ENCODE measurements at places on chromosomes 12 and 14.

DNA sequence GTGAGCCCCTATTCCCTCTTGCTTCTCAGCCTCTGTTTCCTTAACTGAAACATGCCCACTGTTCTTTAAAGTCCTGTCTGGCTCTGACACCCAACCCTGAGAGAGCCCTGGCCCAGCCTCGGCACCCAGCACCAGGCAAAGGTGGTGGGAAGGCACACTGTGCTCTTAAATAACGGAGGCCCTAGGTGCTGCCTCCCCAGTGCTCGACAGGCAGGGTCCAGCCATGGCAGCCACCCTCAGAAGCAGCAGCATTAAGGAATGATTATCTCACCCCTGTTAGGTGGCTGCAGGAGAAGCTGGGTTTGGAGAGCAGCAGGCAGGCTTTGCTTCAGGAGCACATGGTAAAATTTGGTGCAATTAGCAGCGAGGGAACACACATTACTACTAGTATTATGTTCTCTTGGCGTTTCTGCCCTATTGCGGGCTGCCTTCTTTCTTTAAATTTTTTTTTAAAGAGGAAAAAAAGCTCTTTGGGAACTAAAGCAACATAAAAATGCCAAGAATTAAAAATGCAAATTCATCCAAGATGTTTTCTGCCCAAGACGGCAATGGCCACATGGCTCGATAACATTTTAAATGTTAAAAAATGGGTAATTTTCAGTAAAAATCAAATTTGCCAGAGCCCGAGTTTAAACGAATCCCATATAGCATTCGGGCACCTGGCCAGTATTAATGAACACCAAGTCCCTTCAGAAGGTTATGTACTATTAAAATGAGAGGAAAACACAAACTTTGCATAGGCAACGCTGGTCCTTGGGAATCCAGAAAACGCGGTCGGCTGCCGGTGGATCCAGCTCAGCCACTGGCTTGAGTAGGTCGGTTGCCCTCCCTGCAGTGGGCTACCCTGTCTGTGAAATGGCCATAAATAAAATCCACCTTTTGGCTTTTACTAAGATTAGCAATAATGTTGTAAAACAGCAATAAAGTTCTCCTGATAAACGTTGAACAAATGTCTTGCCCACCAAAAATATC is 152.2 kb downstream of the BCL11B start:
- no peak for DNase-seq

DNA sequence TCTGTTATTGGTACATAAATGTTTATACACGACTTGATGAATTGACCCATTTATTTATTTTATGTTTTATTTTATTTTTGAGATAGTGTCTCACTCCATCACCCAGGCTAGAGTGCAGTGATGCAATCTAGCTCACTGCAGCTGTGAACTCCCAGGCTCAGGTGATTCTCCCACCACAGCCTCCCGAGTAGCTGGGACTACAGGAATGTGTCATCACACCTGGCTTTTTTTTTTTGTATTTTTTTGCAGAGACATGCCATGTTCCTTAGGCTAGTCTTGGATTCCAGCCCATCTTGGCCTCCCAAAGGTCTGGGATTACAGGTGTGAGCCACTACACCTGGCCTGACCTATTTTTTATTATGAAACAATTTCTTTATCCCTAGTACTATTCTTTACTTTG is 355.0 kb upstream of the PRICKLE1 start:
- no peak for DNase-seq

DNA sequence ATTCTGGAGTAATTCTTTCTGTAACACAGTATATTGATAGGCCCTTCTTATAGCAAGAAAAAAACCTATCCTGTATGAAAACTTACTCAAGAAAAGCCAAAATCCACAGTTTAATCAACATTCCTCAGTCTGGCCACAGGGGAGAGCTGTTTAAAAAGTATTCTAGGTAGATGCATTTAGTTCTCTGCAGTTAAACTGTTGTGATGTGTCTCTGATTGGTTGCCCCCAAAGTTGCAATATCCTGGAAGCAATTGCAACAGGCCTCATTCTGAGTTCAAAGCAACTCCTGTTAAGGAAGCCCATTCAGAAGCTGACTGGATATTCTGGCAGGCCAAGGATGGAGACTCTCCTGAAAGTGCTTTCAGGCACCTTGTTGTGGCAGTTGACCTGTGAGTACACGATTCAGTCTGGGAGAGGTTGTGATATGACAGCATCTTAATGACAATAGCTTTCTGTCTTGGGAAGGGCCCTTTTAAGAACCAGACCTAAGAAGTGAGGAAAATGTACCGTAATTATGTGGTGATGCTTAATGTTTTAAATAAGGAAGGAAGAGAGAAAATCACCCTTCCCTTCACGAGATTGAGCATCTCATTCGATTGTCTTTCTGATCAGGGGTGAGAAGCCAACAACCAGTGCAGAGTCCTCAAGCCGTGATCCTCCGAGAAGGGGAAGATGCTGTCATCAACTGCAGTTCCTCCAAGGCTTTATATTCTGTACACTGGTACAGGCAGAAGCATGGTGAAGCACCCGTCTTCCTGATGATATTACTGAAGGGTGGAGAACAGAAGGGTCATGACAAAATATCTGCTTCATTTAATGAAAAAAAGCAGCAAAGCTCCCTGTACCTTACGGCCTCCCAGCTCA is 420.7 kb downstream of the DAD1 start:
- no peak for DNase-seq

DNA sequence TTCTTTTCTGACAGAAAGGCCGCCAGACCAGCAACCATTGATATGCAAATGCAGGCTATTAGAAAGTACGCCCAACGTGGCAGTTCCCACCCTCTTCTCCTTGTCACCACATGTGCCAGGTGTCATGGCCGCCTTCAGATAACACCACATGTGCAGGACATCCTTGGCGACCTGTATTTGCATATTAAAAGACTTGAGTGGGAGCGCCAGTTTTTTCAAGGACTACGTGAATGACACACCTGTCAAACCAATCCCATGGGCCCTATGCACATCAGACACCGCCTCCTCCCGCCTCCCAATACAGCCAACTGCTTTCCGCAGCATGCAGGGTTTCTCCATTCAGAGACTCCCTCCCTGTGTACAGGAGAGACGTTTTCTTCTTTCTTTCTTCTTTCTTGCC is 318.6 kb upstream of the FAR2 start:
- DNase-seq = no peak

GRCh38 chr12:130983328-130984017 is 29.8 kb downstream of the ADGRD1 start:
- DNase-seq = no peak

- DNase-seq = no peak
Measured at GRCh38 chr12:12010277-12011039, 60.3 kb upstream of the BCL2L14 start.

DNA sequence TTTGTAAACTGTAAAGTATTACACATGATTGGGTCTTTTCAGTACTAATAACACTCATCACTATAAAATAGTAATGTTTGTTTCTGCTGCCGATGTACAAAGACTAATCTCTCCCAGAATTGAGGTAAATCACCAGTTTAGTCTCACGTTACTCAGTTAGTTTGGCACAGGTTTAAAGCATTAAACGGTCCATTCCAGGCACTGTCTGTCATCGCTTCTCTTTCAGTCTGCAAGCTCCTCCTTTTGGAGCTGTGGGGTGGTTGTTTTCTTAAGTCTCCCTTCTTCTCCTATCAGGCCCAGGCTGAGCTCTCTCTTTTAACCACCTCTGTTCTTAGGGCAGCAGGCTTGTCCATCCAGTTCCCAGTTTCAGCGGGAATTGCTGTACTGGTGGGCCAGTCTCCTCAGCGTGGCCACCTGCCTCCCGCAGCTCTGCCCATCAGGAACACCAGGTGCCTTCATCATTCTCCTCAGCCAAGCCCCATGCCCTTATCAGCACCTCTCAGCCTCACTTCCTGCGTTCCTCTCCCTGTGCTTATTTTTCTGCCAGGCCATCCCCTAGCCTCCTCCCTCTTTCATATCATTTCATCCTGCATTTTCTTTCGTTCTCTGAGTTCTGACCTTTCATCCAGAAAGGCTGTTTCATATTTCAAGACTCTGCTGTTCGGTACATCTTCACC is 149.0 kb downstream of the TGFB3 start:
- no peak for DNase-seq

DNA sequence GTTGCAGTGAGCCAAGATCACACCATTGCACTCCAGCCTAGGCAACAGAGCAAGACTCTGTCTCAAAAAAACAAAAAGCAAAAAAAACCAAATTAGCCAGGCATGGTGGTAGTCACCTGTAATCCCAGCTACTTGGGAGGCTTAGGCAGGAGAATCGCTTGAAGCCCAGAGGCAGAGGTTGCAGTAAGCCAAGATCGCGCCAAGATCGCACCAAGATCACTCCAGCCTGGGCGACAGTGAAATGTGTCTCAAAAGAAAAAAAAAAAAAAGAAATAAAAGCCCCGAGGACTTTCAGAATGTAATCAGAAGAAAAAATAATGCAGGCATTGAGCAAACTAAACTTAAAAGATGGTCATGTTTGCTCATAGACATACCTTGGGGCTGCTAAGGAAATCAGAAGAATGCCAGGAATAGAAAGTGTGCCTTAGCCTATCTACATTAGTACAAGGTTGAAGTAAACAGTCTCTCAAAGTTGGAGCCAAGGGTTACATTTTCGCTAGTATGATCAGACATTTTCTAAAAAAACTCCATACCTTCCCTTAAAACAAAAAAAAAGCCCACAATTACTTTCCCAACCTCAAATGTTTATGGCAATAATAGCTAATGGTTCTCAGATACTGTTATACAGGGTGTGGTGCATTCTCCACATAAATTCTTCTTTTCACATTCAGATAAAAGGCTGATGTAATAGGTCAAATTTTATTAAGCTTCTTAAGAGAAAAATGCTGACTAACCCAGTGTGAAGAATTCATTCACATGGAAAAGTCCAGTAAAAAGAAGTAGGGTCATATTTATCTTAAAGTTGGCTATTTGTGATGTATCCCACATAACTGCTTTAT is 15.8 kb downstream of the DTD2 start:
- no peak for DNase-seq

DNA sequence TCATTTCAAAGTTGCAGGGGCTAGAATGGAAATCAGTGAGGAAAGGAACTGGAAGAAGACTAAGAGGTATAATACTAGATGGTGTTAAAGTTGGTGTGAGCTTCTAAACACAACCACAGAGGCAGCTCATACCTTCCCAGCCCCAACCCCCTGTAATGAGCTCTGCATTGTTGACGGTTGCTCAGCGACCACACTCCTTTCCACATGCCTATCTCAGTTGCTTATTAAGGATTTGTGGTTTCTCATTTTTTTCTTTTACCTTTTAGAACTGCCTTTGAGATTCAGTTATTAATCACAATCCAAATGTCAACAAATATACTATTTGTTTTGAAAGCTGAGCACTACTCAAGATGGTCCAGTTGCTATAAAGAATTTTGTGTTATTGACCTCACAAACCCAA is 62.1 kb upstream of the KIF21A start:
- DNase-seq = no peak

DNA sequence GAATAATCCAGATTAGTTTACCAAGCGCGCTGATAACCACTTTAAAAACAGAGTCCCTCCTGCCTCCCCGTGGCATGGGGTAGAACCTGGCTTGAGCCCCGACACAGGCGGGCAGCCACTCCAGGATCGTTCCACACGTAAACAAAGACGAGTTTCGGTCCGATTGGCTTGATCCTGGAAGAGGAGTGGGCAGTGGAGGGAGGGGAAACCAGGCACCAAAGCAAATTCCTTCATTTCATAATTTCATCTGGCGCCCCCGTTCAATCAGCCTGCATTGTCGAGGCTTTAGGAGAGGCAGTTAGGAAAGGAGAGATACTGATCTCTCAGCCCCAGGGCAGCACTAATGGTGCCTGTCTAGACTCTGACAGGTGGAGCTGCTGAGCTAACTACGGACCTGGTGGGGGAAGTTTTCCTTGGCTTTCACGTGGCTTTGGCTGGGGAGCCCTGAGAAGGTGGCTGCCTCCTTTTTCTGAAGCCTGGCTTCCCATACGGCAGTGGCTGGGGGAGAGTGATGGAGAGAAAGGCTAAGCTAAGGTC is 751 bp upstream of the GPRC5A start:
- DNase-seq = no peak

- DNase-seq = no peak
Measured at GRCh38 chr12:89474615-89475014, 50.0 kb downstream of the GALNT4 start.

DNA sequence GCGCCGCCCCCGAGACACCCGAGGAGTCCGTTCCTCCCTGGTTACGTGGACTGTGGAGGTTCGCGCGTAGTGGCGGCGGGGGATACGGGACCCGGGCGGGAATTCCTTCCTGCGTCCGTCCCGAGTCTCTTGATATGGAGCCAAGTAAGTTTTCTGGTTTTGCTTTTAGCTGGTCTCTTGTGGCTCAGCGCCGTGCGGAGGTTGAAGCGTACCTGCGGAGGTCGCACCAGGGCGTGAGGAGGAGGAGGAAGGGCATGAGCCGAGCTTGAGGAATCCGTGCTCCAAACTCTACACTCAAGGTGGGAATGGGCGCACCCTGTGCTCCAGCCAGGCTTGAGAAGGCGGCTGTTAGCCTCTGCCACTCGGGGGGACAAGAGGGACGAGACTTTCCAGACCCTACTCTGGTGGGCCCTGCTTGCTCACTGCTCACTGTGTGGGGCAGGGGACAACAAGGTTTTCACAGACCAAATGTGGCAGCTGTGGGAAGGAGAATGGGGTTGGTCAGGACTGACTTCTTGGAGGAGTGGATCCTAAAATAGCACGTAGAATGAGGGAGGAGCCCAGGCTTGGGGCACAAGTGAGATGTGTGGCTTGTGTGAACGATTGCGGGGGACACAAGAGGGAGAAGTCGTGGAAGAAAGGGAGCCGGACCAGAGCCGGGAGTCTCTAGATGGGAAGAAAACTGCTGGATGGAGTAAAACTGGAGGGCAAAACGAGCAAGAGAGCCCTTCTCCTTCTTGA is 577 bp downstream of the ATG101 start:
- no peak for DNase-seq

DNA sequence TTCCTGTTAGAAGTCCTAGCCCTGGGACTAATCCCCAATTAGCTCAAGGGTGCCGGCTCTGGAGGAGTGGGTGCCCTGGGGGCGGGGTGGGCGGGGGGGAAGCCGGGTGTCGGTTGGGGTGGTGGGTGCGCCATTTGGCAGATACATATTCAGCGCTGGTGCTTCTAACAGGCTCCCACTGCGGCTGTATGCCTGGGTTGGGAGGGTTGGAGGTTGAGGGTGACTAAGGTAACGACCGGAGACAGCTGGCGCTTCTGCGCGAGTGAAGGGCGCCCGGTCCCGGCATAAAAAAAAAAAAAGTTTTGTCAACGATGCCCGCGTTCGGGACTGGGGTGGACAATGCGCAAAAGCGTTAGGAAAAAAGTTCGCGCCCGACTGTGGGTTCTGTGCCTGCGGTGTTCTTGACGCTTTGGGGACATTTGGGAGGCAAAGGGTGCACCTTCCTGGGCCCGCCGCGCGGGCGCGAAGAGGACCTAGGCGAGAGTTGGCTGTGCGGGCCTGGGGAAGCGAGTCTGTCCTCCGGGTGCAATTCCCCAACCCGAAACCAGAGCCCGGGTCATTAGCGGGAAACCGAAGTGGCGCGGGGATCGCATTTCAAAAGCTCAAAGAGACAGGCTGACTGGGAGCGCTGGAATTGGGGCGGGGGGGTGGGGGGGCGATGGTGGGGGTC is 19.2 kb downstream of the TBX3 start:
- DNase-seq = no peak

GRCh38 chr12:108800591-108800990 is 56.8 kb downstream of the SSH1 start:
- DNase-seq = no peak

GRCh38 chr12:54159140-54159539 is 29.6 kb downstream of the SMUG1 start:
- DNase-seq = peak; percentile 54
